GF-D8 (cell line): ENCODE measurements at places on chromosomes 3 and 15.

- DNase-seq, result no peak
Measured at GRCh38 chr3:65081536-65081935, 393.7 kb upstream of the ADAMTS9 start.

- DNase-seq, result peak; percentile 43
Measured at GRCh38 chr15:42544853-42545629, 3.6 kb downstream of the LRRC57 start.

- no peak for DNase-seq
Measured at GRCh38 chr15:79834495-79834894, 62.3 kb downstream of the MTHFS start.

GRCh38 chr3:95120921-95121320 is 1058.1 kb downstream of the NSUN3 start:
- no peak for DNase-seq

- no peak for DNase-seq
Measured at GRCh38 chr15:57554063-57554811, 37.5 kb upstream of the MYZAP start.

DNA sequence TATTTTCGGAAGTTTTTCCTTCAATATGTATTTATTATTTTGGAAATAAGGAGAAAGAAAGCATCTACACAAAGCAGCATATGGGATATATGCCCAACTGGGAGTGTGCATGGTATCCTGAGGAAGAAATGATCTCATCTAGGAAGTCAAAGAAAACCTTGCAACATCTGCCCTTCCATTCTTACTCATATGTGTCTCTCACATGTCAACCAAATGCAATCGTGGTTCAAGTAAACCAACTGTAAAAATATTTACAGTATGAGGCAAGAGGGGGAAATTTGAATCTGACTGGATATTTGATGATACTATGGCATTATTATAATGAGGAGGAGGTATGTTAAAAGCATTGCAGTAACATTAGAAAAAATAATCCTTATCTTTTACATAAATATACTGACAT is 3.2 kb upstream of the SCG3 start:
- DNase-seq, result no peak

- DNase-seq, result no peak
Measured at GRCh38 chr3:66747696-66748095, 246.9 kb upstream of the LRIG1 start.

GRCh38 chr3:138063416-138063815 is 52.0 kb downstream of the DZIP1L start:
- DNase-seq, result no peak

DNA sequence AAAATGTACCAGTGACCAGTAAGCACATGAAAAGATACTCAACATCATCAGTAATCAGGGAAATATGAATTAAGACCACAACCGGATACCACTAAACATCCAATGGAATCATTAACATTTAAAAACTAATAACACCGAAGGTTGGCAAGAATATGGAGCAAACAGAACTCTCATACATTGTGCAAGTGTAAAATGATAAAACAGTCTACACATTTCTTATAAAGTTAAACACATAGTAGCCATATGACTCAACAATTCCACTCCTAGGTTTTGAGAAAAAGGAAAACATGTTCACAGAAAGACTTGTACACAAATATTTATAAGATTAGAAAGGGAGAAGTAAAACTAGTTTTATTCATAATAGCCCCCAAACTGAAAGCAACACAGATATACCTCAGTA is 60.3 kb upstream of the SLCO2A1 start:
- DNase-seq, result no peak

GRCh38 chr3:169562988-169563774 is 100.3 kb downstream of the MECOM start:
- no peak for DNase-seq

DNA sequence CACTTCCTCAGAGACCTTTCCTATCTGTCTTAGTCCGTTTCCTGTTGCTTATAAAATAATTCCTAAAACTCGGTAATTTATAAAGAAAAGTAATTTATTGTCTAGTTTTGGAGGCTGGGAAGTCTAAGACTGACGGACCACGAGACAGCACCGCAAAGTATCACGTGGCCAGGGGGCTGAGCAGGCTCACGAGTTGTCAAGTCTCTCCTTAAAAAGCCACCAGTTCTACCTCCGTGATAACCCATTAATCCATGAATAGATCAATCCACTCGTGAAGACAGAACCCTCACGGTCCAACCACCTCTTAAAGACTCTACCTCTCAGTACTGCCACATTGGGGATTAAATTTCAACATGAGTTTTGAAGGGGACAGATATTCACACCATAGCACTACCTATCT is 821 bp downstream of the LINS1 start:
- peak; percentile 16 for DNase-seq

DNA sequence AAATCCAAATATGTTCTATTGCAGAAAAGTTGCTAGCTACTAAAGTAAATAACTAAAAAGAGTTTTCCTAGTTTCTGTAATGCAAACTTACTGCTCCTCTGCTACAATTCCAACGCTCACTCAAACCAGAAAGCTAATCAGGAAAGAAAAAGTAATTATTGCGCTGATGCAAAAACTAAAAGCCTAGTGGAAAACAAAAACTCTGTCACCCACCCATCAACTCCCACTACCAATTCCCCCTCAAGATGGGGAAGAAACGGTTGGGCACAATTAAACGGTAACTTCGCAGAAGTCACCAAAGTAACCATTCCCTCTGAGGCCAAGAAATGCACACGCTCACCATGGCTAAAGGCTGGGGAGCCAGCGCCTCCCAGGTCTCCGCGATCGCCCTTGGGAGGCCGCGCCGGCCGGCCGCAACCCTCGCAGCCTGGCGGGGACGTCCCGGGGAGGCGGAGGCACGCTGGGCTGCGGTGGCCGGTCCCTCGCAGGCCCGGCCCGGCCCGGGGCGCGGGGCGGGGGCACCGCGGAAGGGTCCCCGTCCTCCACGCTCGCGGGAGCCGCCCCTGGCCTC is 684 bp downstream of the SLTM start:
- DNase-seq, result peak; percentile 8

- DNase-seq, result no peak
Measured at GRCh38 chr3:88057630-88058305, 1.0 kb downstream of the CGGBP1 start.

GRCh38 chr3:133384331-133385027 is 15.4 kb upstream of the BFSP2 start:
- no peak for DNase-seq

GRCh38 chr3:38573556-38573955 is 75.9 kb downstream of the SCN5A start:
- no peak for DNase-seq

DNA sequence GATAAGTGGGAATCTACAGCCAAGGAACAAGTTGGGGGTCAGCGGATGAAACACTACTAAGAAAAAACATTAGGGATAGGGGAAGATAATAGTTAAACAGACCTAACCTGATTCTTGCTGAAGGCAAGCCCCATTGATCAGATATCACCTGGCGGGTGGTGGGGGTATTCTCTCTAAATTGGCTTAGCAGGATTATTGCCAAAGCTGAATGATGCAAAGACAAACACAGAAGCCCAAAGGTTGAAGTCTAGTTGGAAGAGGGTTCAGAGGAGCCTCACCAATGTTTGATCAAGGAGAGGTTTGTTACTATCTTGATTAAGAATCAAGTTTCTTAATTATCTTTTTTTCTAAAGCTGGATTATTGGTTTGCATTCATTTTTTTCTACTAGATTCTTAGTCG is 371.9 kb upstream of the CNTN4 start:
- no peak for DNase-seq

DNA sequence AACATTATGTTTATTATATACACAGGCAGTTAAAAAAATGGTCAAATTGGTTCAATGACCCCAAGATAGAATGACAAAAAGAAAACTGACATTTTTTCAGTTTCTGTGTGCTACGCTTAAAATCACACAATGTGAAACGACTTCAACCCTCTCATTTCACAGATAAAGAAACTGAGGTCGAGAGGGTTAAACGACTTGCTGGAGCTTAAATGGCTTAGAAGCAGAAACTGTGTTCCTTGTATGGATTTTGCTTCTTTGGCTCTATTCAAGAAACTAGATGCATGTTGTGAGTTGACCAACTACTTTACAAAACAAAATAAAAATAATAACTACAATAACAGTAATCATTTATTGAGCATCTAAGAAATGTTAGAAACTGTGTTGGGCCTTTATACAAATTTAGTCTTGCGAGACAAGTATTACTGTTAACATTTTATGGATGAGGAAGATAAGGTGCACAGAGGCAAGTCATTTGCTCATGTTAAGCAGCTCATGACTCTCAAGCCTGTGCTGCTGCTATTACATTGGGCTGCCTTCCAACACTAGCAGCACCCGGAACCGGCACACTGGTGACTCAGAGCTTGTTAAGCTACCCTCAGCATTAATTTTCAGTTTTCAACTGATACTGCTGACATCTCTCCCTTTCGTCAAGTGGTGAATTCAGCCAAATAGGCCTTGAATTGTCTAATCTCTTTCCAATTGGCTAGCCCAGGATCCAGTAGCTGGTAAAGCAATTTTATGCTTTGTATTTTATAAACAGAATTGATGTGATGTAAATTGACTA is 487.6 kb downstream of the NAALADL2 start:
- DNase-seq, result no peak

GRCh38 chr3:64936556-64936955 is 248.8 kb upstream of the ADAMTS9 start:
- DNase-seq, result no peak

DNA sequence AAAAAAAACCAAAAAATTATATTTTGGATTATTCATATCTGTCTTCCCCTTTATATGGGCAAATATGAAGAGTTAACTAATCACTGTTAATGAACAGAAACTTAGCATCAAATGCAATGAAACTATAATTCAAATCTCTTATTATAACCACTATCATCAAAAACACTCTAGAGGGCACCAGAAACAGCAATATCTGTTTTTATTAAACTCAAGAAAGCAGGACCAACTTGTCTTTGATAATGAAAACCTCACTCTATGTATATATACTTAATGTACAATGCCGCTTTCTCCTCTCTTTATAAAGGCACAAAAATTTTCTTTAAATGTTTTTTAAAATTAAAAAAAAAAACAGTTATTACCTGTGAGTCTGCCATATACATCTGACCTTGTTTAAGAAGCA is 92.7 kb downstream of the UACA start:
- DNase-seq, result no peak

DNA sequence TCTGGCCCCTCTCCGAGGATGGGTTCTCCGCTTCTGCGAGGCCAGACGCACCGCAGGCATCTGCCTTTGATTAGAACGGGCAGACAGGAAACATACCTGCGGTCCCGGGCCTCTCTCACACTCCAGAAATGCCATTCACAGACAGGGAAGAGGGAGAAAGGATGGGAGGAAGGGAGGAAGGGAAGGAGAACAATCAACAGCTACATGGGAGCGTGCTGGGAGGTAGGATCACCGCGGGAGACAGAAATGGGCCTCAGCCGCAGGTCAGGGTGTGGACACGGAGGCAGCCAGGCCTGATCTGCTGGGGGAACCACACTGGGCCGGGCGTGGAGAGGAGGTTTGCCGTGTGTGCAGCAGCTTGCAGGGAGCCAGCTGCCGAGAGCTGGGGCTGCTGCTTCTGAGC is 90.7 kb upstream of the RGMA start:
- DNase-seq, result no peak

- DNase-seq, result no peak
Measured at GRCh38 chr3:13623101-13623654, 74.3 kb downstream of the FBLN2 start.
